ENCODE measurements at places on chromosomes 11 and 22. TPM values are rescaled to one million over a fixed set of nuclear protein-coding genes. Genes with fewer than 3 reads are reported as not detected.
A peak's percentile ranks its signal among the peaks of the same experiment; 100 is the strongest.

- no peak for DNase-seq
These were observed 7.6 kb upstream of the SLC39A13 start for GRCh38 chr11:47400768-47401279.

KCNE3 gene
- 1.9 TPM for total RNA-seq

DNA sequence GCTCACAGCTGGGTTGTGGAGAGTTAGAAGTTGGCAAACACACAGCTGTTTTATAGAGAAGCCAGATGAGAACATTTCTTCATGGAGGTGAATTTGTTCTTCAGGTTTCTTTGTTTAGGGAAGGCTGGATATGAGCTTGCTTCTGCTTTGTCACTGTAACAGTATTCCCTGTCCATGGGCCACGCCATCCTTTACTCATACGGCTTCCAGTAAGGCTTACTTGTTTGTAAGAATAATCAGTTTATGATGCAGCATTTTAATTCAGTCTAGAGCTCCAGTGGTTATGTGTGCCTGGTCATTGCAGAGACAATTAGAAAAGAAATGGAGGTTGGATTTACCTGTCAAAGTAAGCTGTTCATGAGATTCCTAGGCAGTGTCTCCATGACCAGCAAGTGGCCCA lies 131.8 kb downstream of the TRIM44 start:
- DNase-seq = no peak

DNA sequence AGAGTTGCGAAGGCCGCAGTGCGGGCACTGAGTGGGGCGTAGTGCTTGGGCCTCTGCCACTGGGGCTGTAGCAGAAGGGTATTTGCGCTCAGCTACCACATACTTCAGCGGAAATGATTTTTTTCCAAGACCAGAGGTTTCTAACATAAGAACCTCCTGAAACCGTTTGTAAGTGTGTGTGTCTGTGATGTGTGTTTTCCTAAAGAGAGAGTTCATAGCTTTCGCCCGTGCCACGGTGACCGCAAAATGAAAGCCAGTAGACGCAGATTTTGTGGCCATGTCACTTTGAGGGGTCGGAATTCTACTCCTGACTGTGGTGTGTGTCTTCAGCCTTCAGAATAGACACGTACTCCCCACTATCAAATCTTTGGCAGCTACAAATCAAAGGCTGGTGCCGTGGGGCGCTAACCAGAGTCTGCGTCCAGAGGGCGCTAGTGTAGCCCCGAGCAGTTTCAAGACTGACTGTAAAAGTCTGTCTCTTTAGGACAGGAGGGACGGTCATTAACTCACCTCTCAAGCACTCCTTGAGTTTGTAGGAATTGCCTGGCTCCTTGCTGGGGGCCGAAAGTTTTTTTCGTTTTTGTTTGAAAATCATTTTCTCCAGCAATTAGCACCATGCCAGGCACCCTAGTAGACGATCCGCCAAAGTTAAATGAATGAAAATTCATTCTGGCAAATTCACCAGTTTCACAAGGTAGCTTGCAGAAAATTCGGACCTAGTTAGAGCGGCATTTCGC lies 2.5 kb upstream of the CALCA start:
- no peak for DNase-seq

DNA sequence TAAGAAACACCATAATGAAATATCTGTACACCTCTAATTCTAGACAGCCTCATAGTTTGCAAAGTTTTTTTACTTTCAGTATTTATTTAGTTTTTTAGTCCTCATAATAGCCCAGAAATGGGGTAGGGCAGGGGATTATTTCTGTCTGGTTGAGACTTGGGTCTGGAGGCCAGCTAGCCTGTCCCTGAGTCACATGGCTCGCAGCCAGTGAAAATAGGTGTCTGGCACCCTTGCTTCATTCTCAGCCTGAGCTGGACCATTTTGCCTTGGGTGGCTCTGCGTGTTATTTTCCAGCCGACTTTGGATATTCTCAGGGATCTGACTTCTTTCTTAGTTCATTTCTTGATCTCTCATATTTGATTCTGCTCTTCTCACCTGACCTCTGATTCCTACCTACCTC lies 123.9 kb upstream of the NARS2 start:
- DNase-seq = peak; percentile 91

DNA sequence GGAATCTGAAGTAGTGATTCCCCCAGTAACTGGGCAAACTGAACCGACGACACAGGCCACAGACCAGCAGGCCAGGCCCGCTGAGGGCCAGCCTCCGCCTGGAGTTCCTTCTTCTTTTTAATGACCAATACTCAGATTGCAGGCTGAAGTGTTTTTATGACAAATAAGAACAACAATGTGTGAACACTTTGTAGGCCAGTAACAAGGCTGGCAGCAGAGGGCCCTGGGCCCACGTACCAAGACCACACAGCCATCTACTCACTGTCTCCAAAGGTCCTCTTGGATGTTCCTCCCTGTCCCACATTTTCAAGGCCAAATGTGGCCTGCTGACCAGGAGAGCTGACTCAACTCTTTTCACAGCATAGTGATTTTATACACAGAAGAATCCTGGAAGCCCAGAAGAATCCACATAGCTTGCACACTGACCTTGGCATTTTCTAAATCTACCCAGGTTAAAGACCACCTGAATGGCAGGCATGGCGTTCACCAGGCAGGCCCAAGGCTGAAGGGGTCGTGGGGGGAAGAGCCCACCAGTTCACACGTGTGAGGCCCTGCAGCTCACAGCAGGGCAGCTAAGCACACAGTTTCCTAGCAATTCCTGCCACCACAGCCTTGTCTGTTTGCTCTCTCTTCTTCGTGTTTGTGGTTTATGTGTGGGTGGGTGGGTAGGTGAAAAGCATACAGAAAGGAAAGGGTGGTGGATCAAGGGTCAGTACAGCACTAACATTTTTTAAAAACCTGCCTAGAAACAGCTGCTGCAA lies 13.3 kb downstream of the SMCO4 start:
- no peak for DNase-seq

- peak; percentile 44 for DNase-seq
These were observed 284.0 kb downstream of the KIRREL3 start for GRCh38 chr11:126716456-126717083.

- DNase-seq = no peak
These were observed 418.6 kb upstream of the LRRC4C start for GRCh38 chr11:41878095-41878494.
